ENCODE measurements at places on chromosomes 1 and 21.

DNA sequence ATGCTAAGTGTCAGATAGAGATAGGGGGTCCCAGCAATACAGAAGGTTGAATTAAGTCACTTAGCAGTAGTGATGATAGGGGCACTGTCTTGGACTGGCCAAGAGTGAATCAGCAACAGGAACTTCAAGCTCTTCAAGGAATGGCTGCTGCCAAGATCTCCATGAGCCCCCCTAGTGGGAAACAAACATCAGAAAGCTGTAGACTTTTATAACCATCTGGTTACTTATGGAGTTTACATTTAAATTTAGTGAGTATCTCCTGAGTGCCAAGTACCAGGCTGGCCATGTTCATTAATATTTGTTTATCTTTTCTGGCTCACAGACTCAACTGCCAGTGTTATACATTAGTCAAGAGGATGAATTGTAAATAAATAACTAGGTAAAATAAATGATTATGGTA is 327.3 kb downstream of the TTLL7 start:
- H3K27me3 ChIP-seq: no peaks in the 10 kb centered on the region
- DNase-seq: no peak
- H3K4me1 ChIP-seq: no peaks in the 10 kb centered on the region
- H3K27ac ChIP-seq: no peak overlapping the region
- no peaks in the 10 kb centered on the region for H3K36me3 ChIP-seq
- H3K4me3 ChIP-seq: no peak overlapping the region

GRCh38 chr1:154972517-154973343 is 1.8 kb upstream of the CKS1B start:
- H3K27me3 ChIP-seq: no peaks in the 10 kb centered on the region
- no peak overlapping the region for H3K27ac ChIP-seq
- peaks cover 4% of the 10 kb centered on the region for H3K36me3 ChIP-seq
- H3K4me1 ChIP-seq: peaks cover 45% of the 10 kb centered on the region
- no peak overlapping the region for H3K4me3 ChIP-seq

- H3K27ac ChIP-seq: no peak overlapping the region
- peaks cover 44% of the 10 kb centered on the region for H3K36me3 ChIP-seq
Measured at GRCh38 chr1:230280906-230281413, 145.2 kb downstream of the PGBD5 start.

DNA sequence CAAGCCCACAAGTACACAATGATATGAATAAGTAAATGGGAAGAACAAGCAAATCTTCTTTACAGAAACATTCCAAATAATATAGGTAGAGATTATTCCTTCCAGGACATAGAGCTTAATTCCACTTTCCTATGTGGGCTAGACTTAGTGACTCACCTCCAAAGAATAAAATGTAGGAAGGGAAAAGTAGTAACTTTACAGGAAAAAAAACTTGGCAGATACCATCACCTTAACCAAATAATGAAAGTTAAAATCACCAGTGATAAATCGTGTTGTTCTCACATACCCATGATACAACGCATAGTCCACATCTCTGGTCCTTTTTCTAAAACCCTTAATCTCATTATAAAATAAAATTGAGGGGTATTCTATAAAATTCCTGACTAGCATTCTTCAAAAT is 260.8 kb downstream of the SPATA17 start:
- H3K36me3 ChIP-seq: no peaks in the 10 kb centered on the region
- DNase-seq: no peak
- no peaks in the 10 kb centered on the region for H3K4me1 ChIP-seq
- peaks cover 8% of the 10 kb centered on the region for H3K27me3 ChIP-seq
- no peak overlapping the region for H3K4me3 ChIP-seq
- H3K27ac ChIP-seq: no peak overlapping the region

GRCh38 chr1:69421286-69421685 is 146.4 kb upstream of the LRRC7 start:
- no peaks in the 10 kb centered on the region for H3K27me3 ChIP-seq
- no peak overlapping the region for H3K4me3 ChIP-seq
- no peaks in the 10 kb centered on the region for H3K36me3 ChIP-seq

DNA sequence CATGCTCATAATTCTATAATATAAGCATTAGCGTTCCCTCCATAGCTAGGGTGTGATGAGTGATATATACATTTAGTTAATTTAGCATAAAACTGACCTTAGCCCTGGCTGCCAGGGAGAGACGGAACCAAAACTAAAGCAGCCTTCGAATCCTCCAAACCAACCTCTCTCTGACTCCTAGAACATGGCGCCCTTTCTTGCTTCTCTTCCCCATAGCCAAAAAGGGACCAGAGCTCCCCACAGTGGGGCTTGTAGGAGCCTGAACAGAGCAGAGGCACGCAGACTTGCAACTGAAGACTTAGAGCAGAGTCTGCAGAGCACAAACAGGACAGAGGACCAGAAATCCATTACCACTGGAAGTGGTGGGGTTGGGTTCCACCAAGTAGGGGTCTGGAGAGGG is 17.7 kb downstream of the IRF2BP2 start:
- no peak overlapping the region for H3K27ac ChIP-seq
- H3K4me1 ChIP-seq: peaks cover 9% of the 10 kb centered on the region
- peak; percentile 48 for DNase-seq

DNA sequence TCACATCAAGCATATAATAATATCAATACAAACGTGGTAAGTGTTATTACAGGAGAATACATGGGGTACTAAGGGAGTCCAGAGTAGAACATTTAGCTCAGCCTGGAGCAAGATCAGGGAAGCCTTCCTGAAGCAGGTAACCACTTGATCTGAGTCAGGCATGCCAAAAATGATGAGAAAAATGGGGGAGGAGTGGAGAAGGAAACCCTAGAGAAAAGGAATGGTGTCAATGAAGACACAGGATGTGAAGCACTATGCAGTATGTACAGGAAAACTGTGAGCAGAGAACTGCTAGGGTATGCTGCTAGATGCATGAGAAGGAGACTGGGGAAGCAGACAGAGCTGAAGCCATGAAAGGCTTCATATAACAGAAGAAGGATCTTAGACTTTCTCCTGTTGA is 84.7 kb downstream of the NOTCH2 start:
- peaks cover 49% of the 10 kb centered on the region for H3K4me1 ChIP-seq
- DNase-seq: no peak
- H3K36me3 ChIP-seq: peaks cover 38% of the 10 kb centered on the region

DNA sequence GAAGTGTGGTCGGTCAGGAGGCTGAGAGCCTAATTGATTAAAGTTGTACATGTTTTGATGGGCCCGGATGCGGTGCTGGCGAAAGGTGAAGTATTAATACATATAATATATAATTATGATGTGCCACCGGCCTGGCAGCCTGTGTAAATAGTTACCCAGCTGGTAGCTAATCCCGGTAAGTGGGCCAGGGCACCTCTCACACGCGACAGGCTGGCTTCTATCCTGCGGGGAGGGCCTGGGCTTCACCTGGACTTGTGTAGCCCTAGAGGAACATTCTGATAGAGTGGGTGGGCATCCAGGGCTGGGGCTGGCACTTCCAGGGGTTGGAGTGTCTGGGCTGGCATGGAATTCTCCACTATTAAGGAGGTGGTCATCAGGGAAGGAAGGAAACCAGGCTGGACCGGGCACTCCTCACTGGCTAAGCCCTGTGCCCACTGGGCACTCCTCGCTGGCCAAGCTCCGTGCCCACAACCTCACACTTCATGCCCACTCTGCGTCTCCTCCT is 48.3 kb downstream of the IGSF21 start:
- H3K36me3 ChIP-seq: no peaks in the 10 kb centered on the region
- no peak for DNase-seq
- H3K27me3 ChIP-seq: no peaks in the 10 kb centered on the region
- H3K27ac ChIP-seq: no peak overlapping the region

DNA sequence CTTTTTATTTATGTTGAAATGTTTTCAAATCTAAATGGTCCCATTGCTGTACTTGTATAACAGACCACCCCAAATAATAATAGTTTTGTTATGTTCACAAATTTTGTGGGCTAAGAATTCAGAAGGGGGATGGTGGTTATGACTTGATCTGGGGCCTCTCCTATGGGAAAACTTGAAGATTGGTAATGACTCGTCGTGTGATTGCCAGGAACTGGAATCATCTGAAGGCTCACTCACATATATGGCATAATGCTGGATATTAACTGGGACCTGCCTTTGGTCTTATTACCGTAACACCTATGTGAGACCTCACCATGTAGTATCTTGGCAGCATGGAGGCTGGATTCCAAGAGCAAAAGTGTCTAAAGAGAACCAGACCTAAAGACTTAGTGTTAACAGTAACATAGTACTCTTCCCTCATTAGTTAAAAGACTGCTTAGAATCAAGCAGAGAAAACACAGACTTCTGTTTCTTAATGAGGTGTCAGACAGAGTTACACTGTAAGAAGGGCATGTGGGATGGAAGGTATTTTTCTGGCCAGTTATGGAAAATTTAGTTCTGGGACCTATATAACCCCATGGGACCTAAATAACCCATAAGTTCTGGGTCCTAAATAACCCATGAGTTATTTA is 11.9 kb downstream of the LYPLAL1 start:
- peaks cover 20% of the 10 kb centered on the region for H3K4me1 ChIP-seq

- DNase-seq: no peak
- H3K4me1 ChIP-seq: peaks cover 3% of the 10 kb centered on the region
- H3K36me3 ChIP-seq: no peaks in the 10 kb centered on the region
- peaks cover 19% of the 10 kb centered on the region for H3K27me3 ChIP-seq
- H3K27ac ChIP-seq: no peak overlapping the region
Measured at GRCh38 chr1:239952348-239953308, 139.1 kb upstream of the FMN2 start.

DNA sequence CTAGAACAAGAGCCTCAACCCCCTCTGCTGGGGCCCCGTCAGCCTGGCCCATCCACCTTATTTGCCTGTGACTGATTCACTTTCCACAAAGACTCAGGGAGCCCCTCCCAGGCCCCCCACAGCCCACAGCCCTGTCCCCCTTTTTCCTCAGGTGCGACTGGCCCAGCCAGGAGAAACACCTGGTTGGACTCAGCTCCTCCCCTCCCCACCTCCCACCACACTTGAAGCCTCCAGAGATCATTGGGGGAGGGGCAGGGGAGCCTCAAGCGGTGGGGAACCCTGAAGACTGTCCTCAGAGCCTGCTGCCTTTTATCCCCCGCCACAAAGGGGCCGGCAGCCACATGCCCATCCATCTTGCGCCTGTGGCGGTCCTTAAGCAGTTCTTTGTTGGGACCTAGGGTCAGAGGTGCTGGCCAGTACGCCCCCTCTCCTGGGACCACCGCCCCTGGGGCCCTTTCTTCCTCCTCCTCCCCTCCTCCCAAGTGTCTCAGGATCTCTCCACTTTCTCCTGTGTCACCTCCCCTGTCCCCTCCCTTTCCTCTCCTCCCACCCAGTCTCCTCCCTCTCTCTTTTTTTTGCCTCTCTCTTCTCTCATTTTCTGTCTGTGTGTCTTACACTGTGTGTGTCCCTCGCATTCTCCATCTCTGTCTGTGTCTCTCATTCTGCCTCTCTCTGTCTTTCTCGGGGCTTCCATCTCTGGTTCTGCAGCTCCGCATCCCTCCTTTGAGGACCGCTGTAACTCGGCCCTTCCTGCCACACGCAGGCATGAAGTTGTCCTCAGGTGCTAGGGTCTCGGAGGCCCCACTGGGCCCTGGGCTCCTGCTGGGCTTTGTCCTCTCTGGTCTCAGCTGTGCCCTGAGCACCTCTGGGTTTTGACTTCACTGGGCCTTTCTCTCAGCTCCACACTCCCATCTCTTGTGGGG is 12.2 kb downstream of the CRABP2 start:
- peaks cover 62% of the 10 kb centered on the region for H3K4me1 ChIP-seq
- DNase-seq: no peak
- peaks cover 4% of the 10 kb centered on the region for H3K27me3 ChIP-seq
- H3K27ac ChIP-seq: peak overlapping the region; percentile 6

DNA sequence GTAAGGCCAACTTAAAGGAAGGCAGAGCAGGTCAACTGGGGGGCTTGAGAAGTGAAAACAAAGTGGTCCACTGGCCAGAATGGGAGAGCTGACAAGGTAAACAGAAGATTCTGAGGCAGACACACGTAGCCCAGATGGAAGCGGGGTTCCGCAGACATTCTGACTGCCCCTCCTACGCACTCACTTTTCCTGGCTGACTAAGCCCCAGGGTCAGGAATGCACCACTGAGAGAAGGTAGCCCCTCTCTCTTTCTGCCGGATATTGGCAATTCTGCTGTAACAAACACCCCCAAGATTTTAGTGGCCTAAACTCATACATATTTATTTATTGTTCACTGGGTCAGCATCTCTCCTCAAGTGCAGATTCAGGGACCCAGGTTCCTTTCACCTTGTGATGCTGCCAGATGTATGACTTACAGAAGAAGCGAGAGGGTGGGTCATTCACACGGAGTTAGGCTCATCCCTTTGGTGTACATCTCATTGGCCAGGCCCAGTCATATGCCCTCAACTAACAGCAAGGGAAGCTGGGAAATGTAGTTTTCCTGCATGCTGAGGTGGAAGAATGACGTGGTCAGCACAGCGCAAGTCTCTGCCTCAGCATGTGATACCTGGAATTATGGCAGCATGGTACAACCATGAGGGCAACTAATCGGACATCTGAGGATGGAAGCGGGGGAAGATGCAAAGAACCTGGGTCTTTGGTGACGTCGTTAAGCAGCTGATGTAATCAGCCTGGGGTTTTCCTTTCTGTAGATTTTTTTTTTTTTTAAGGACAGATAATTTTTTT is 43.4 kb upstream of the MRPS6 start:
- no peak overlapping the region for H3K27ac ChIP-seq
- H3K4me1 ChIP-seq: peaks cover 26% of the 10 kb centered on the region
- no peaks in the 10 kb centered on the region for H3K27me3 ChIP-seq
- H3K36me3 ChIP-seq: peaks cover 9% of the 10 kb centered on the region
- H3K4me3 ChIP-seq: no peak overlapping the region
- no peak for DNase-seq

GRCh38 chr21:32209580-32209979 is 69.3 kb downstream of the MIS18A start:
- H3K27me3 ChIP-seq: no peaks in the 10 kb centered on the region
- H3K4me1 ChIP-seq: no peaks in the 10 kb centered on the region
- no peaks in the 10 kb centered on the region for H3K36me3 ChIP-seq
- H3K4me3 ChIP-seq: no peak overlapping the region

GRCh38 chr1:226073184-226073950 is 10.9 kb downstream of the H3-3A start:
- peak; percentile 19 for DNase-seq
- H3K27me3 ChIP-seq: no peaks in the 10 kb centered on the region
- H3K4me3 ChIP-seq: no peak overlapping the region

- H3K4me3 ChIP-seq: no peak overlapping the region
- peaks cover 40% of the 10 kb centered on the region for H3K27me3 ChIP-seq
- H3K4me1 ChIP-seq: no peaks in the 10 kb centered on the region
- no peak for DNase-seq
- H3K27ac ChIP-seq: no peak overlapping the region
Measured at GRCh38 chr1:229017091-229017490, 253.8 kb upstream of the RAB4A start.

GRCh38 chr1:225460021-225460736 is 32.3 kb upstream of the LBR start:
- H3K27me3 ChIP-seq: no peaks in the 10 kb centered on the region
- H3K4me1 ChIP-seq: peaks cover 29% of the 10 kb centered on the region
- no peak overlapping the region for H3K4me3 ChIP-seq
- H3K27ac ChIP-seq: no peak overlapping the region
- no peaks in the 10 kb centered on the region for H3K36me3 ChIP-seq

GRCh38 chr1:3590951-3591865 is 20.1 kb downstream of the MEGF6 start:
- no peaks in the 10 kb centered on the region for H3K27me3 ChIP-seq
- H3K36me3 ChIP-seq: no peaks in the 10 kb centered on the region
- H3K27ac ChIP-seq: no peak overlapping the region
- no peak overlapping the region for H3K4me3 ChIP-seq
- DNase-seq: no peak
